ENCODE measurements at places on chromosomes 1 and 21.

DNA sequence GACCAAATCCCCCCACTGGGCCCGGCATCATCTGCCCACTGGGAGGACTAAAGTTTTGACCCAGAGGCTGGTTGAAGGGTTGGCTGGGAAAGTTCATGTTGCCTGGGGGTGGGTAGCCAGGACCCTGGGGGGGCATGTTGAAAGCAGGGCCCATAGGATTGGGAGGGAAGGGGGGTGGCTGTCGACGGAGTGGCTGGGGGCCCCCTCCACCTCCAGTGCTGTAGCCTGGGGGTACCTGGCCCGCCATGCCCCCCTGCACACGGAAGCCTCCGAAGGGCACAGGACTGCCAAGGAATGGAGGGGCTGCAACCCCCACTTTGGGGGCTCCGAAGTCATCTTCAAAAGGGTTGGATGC lies 2.2 kb downstream of the PYGO2 start:
- DNase-seq, result no peak

DNA sequence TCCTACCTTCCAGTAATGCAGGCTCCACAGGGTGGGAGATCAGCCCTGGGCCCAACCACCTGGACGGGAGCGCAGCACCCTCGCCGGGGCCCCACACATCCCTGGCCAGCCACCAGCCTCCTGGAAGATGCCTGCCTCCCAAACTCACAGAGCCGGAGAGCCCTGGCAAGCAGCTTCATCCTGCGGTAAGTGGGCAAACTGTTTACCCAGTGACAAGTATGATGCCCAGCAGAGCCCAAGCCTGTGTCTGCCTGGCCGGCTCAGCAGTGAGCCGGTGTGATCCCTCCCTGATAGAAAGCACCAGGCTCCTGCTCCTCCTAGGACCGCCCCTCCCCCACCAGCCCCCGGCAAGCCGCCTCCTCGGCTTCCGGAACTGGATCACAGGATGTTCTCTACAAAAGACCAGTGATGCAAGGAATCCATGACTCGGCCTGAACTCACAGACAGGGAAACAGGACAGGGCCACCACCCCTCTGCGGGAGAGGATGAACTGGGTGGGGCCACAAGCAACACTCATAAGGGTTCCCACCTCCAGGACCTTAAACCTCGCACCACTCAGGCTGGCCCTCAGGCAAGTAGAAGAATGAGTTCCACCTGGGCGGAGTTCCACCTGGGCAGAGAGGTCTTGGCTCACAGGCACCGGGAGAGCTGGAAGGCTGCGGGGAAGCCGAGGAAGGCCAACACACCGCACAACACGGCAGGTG lies 7.9 kb downstream of the ACOT7 start:
- peak; percentile 41 for DNase-seq

GRCh38 chr1:218395916-218396315 lies 50.8 kb downstream of the TGFB2 start:
- DNase-seq, result no peak

DNA sequence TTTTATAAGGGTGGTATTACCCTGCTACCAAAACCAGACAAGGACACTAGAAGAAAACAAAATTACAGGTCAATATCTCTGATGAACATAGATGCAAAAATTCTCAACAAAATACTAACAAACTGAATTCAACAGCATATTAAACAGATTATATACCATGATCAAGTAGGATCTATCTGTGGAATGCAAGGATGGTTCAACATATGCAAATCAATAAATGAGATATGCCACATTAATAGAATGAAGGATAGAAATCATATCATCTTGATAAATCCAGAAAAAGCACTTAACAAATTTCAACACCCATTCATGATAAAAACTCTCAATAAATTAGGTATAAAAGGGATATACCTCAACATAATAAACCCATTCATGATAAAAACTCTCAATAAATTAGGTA lies 24.3 kb upstream of the MYBPHL start:
- DNase-seq, result no peak

DNA sequence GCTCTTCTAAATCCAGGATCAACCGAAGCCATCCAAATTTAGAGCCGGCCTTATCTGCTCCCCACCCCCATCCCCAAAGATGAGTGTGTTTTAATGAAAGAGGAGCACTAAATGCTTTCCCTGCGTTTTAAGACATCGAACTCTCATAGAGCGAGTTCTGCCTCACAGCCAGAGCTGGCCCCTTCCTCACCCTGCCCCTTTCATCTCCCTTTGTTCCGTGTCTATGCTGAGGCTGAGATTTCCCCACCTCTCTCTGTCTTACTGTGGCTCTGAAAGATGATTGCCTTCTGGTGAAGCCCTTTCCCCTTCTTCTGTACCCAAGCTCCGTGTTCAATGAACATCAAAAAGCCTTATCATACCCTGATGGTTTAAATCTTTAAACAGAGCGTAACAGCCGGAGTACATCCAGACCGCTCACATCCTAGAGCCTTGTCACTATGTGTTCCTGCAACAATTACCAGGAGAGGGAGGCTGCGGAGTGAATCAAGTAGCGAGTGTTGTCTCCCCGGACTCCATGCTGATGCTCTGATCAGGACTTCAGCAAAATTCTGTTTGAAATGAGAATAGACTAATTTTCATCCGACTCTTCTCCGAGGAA lies 110.1 kb downstream of the ZNF326 start:
- DNase-seq, result no peak

DNA sequence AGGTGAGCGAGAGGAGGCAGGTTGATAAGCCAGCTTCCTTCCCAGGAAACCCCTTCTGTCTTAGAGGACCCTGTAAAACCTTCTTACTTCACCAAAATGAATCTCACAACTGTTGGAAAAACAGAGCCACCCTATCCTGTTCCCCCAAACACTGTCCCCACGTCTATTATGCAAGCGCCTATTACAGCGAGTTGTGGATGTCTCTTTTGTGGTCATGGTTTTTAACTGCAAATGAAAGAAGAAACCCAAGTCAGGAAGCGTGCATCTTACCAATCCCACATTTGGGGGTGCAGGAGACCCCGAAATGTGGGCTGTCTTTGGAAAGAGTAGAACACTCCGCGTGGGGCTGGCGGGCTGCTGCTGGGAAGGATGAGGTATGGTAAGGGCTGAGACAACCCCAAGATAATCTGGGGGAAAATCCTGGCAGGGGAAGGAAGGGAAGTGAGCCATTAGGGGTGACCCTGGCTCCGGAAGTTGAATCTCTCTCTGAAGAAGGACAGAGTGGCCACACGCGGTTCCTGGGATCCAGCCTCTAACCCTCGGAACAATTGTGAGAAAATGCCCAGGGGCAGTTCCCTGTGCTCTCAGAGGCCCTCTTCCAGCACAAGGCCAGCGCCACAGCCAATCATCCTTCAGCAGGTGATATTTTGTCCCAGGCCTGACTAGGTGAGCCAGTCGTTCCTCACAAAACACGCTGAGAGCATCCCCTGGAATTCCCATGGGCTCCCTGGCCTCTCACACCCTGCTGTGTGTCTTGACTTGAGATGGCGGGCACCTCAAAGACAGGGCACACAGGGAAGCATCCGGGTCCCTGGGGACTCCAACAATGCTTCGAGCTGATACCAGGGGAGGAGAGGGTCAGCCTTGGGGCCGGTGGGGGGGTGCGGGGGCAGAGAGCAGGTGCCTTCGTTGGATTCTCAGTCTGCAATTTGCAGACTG lies 168.5 kb upstream of the IRF2BP2 start:
- no peak for DNase-seq

- DNase-seq, result no peak
These were observed 157.2 kb upstream of the TMEM51 start for GRCh38 chr1:14996133-14997050.

DNA sequence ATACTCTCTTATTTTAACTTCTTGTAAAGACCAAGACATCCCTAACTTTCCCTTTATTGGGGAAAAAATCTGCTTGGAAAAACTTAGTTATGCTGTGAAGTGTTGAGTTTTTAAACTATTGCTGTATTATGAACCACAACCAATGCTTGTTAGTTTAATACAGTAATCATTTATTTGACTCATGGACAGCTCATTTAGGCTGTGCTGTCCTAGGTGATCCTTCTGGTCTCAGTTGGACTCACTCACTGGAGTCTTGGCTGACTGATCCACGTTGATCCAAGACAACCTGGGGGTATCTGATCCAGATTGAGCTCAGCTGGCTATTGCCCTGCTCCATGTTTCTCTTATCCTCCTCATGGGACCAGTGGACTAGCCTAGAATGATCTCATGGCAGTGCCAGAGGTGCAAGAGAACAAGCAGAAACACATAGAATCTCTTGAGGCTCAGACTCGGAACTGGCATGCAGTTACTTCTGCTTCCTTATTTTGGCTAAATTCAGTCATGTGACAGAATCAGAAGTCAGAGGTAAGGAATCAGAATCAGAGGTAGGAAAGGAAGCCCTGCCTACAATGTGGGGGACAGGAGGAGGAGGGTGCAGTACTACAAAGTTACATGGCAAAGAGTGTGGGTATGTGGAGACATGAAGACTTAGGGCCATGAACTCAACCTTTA lies 156.5 kb downstream of the FGGY start:
- no peak for DNase-seq
